ENCODE measurements at places on chromosomes 7 and 10.

DNA sequence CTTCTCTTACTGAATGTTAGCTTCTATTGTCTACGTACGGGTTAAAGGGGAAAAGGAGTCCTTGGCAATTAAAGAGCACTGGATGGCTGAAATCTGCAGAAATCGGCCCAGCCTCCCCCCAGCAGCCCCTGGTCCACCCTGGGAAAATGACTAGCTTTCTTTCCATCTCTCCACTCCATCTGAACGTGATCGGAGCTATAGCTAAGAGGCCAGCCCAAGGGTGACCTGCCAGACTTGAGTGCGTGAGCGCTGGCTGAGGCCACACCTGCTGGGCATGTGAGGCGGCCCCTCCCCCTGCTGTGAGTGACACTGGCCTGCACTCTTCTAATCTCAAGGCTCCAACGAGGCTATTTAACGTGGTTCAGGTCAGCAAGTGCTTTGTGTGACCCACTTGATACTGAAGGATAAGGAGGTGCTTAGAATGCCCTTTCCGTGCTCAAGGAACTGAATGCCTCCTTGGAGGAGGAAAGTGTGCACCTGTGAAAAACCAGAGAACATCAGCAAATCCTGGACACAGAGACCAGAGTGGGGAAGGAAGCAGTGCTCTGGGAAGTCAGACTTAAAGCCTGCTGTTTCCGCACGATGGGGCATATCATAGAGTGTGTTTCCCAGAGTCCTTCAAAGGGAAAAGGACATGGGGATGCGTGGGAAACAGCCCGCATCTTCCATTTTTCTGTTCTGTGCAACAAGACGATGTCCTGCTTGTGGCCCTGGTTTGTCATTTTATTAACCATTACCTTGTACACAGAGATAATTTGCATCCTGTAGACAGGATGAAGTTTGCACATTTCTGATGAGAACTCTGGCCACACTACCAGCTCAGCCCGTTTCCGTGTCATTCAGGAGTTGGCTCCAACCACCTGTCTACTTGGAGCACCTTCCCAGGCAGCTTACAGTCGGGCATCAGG, 12.5 kb upstream of the MNX1 start:
- no peak for DNase-seq

DNA sequence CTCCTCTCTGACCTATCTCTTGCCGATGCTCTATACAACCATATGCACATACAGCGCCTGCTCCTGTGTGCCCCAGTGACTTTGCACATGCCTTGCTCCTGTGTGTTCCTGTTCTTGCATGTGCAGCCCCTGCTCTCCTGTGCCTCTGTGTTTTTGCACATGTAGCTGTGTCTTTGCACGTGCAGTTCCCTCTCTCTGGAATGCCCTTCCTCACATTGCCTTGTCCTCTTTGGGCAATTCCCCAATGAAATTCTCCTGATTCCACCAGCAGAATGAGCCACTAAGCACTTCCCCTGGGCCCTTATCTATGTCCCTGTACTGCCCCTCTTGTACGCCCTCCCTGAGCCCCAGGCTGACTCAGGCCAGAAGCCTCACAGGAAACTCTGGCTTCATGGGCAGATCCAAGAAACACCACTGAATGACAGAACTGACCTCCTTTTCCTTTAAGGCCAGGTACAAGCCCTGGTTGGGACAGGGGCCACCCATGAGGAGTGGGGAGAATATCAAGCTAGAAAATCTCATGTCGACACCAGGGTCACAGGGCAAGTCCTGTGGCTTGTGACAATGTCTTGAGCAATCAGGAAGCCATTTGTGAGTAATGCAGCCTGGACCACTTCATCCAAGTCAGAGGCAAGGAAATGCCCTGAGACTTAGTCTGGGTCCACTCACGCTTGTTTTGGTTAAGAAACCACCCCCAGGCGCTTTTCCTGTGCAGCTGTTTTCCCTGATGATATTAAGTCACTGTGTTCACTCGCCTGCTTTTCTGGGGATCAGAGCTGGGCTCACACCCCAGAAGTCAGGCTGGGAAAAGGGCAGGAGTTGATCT, 1.9 kb upstream of the ARHGAP22 start:
- DNase-seq, result no peak

DNA sequence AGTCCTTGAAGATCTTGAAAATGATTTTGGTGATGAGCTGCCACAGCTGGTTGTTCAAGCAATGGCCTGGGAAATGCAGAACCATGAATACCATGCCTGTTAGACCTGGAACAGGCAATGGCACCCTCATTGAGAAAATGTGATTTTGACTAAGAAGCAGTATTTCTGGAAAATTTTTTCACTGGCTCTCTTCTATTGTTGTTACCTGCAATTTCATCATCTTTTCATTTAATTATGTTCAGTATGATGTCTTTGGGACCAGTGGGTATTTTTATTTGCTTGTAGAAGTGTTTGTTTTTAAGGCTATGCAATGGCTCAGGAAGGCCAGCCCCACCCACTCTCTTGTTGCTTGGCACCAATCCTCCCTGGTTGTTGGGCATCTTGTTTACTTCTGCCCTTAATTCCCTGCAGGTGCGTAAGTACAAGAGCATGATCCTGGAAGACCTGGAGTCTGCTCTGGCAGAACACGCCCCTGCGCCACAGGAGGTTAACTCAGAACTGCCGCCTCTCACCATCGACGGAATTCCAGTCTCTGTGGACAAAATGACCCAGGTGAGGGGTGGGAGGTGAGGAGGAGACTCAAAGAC, 78.6 kb downstream of the NRF1 start:
- DNase-seq, result no peak

- DNase-seq, result no peak
Observed at GRCh38 chr7:135447748-135448147, 62.2 kb downstream of the CNOT4 start.

- DNase-seq, result no peak
Observed at GRCh38 chr10:125035136-125035535, 93.2 kb downstream of the ZRANB1 start.

- DNase-seq, result no peak
Observed at GRCh38 chr10:121921238-121921931, 6.4 kb downstream of the ATE1 start.

DNA sequence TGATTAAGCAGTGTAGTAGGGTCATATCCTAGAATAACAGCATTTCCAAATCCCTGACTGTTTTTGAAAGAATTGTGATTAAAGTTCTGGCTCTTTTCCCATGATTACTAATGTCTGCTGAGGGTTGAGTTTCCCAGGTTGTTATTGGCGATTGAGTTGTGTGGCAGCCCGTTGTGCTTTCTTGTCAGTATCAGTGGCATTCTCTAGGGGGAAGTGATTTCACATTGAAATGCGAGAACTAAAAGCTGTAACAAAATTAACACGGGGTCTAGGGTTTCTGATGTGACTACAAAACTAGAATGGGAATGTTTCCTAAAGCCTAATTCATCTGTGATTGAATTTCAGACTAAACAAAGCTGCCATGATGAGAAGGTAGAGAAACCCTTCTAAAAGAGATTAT, 349.4 kb downstream of the EXOC4 start:
- DNase-seq, result no peak

Measured in stimulated activated naive CD4-positive, alpha-beta T cell (primary cell).